ENCODE measurements at places on chromosomes 11 and 22. TPM values are rescaled to one million over a fixed set of nuclear protein-coding genes. Genes with fewer than 3 reads are reported as not detected.

DNA sequence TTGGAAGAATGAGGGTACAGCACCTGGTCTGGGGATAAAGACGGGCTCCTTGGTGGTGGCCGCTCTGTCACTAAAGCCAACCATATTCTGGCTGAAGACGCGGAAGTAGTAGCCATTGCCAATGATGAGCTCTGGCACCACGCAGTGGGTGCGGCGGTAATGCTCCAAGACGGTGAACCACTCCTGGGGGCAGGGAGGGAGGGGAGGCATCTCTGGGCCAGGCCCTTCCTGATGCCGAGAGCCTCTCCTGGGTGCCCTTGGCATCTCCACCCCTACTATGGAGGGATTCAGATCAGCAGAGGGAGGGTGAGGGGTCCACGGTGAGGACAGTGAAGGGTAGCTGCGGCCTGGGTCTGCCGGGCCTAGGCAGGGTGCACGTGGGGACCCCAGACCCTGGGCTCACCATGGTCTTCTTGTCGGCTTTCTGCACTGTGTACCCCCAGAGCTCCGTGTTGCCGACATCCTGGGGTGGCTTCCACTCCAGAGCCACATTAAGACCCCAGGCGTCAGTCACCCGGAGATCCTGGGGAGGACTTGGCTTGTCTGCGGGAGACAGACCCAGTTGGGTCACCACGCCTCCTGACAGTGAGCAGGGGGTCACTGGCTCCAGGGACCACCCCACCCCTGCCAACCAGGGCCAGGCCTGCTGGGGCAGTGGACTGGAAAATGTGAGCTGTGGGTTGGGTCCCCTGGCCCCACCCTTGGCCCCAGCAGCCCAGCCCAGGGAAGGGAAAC, 19.5 kb downstream of the MYBPC3 start:
- no peaks in the 10 kb centered on the region for H3K4me1 ChIP-seq
- no peaks in the 10 kb centered on the region for H3K36me3 ChIP-seq
- no peak for DNase-seq
- H3K27ac ChIP-seq, result no peak overlapping the region

CNIH2 gene
- total RNA-seq, result not detected

GRCh38 chr11:116703421-116703820, 69.4 kb downstream of the BUD13 start:
- H3K4me1 ChIP-seq, result no peaks in the 10 kb centered on the region
- H3K4me3 ChIP-seq, result no peak overlapping the region
- no peaks in the 10 kb centered on the region for H3K36me3 ChIP-seq
- no peak overlapping the region for H3K27ac ChIP-seq
- H3K27me3 ChIP-seq, result no peaks in the 10 kb centered on the region

SERPING1 gene
- total RNA-seq, result 75.1 TPM

SOX6 gene
- total RNA-seq, result 205 TPM

GRCh38 chr22:22430111-22430820, 78.3 kb downstream of the ZNF280B start:
- no peak overlapping the region for H3K27ac ChIP-seq
- H3K27me3 ChIP-seq, result no peaks in the 10 kb centered on the region
- DNase-seq, result no peak

DNA sequence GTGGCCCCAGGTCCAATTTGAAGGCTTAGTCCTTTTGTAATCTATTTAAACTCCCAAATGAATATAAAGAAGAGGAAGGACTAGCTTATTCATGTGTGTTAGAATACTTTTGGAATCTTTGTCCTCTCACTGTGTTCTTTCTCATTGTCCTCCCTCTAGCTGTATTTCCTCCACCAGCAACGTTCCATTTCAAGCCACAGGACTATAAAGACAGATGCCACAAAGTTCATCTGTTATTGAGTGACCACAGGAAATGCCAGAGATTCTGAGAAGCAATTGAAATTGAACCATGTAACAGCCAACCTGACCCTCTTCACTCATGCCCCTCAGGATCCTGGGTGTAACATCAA, 336.6 kb upstream of the API5 start:
- DNase-seq, result no peak
- no peaks in the 10 kb centered on the region for H3K27me3 ChIP-seq
- H3K36me3 ChIP-seq, result no peaks in the 10 kb centered on the region
- H3K4me1 ChIP-seq, result no peaks in the 10 kb centered on the region
- no peak overlapping the region for H3K4me3 ChIP-seq
- no peak overlapping the region for H3K27ac ChIP-seq

DNA sequence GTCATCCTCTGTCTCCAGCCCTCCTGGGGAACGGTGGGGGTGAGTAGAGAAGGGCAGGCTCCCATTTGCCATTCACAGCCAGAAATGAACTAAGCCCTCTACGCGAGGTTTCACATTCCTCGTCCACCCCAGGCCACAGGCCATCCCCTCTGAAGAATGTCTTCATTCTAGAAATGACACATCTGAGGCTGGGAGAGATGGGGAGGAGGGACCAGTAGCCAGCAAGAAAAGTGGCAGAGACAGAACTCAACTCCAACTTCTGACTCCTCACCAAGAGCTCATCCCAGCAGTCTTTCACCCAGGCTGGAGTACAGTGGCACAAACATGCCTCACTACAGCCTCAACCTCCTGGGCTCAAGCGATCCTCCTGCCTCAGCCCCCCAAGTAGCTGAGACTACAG, 3.4 kb downstream of the CTSF start:
- peaks cover 4% of the 10 kb centered on the region for H3K4me1 ChIP-seq
- no peaks in the 10 kb centered on the region for H3K27me3 ChIP-seq
- no peak overlapping the region for H3K4me3 ChIP-seq
- H3K27ac ChIP-seq, result no peak overlapping the region
- H3K36me3 ChIP-seq, result no peaks in the 10 kb centered on the region

DNA sequence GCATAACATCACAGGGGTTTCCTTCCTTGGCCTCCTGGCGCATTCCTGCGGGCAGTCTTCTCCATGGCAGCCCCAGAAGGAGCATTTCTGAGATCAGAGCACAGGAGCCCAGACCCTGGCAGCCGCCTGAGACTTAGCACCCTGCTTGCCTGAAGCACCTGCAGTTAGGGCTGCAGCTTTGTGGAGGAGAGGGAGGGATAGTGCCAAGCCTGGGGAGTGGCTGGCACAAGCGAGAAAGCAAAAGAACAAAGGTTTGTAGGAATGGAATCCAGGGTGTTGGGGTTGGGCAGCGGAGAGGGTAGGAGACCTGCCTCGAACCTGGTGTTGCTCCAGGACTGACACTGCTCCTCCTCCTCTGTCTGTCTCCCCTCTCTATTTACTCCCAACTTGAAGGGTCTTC, 66.9 kb downstream of the SCN3B start:
- H3K27ac ChIP-seq, result no peak overlapping the region
- no peak overlapping the region for H3K4me3 ChIP-seq
- no peak for DNase-seq
- no peaks in the 10 kb centered on the region for H3K36me3 ChIP-seq
- H3K27me3 ChIP-seq, result no peaks in the 10 kb centered on the region

DNA sequence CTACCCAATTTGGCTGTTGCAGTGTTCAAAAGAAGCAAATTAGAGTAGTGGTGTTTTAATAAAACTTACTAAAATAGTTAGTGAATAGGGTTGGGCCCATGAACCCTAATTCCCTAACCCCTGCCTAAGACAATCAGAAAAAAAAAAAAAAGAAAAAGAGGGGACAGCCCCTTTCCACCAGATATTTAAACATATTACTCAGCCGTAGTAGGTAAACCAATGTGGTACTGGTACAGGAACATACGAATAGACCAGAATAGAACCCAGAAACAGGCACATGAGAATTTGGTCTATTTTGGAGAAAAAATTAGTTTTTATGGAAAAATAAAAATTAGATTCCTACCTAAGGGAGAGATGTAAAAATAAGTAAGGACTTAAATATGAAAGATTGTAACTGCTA, 38.6 kb downstream of the MMP7 start:
- no peaks in the 10 kb centered on the region for H3K36me3 ChIP-seq
- no peaks in the 10 kb centered on the region for H3K4me1 ChIP-seq
- H3K4me3 ChIP-seq, result no peak overlapping the region
- no peak for DNase-seq
- H3K27ac ChIP-seq, result no peak overlapping the region

ENTHD1 gene
- not detected for total RNA-seq

DNA sequence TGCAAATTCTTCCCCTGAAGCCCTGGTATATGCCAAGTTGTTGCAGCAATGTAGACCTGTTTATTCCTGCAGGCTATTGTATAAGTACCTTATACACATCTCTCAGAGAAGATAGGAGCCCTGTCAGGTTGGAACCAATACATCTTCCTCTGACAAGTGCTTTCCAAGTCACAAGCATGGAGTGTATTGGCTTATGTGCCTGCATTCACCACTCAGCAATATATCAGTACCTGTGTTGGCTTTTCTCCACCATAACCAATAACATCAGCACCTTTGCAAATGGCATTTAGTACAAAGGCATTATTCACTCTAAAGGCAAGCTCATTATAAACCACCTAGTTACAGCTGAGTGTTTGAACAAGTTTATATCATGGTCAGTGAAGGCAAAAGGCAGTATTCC, 611.7 kb upstream of the CNTN5 start:
- no peaks in the 10 kb centered on the region for H3K27me3 ChIP-seq
- H3K36me3 ChIP-seq, result no peaks in the 10 kb centered on the region
- H3K4me3 ChIP-seq, result no peak overlapping the region
- no peak for DNase-seq

- no peaks in the 10 kb centered on the region for H3K36me3 ChIP-seq
- DNase-seq, result peak; percentile 78
These were observed 469 bp downstream of the ZBED5 start for GRCh38 chr11:10857459-10857708.

All from Peyer's patch (tissue), 4 donors.